ENCODE measurements at places on chromosomes 16 and 17.
A peak's percentile ranks its signal among the peaks of the same experiment; 100 is the strongest.

DNA sequence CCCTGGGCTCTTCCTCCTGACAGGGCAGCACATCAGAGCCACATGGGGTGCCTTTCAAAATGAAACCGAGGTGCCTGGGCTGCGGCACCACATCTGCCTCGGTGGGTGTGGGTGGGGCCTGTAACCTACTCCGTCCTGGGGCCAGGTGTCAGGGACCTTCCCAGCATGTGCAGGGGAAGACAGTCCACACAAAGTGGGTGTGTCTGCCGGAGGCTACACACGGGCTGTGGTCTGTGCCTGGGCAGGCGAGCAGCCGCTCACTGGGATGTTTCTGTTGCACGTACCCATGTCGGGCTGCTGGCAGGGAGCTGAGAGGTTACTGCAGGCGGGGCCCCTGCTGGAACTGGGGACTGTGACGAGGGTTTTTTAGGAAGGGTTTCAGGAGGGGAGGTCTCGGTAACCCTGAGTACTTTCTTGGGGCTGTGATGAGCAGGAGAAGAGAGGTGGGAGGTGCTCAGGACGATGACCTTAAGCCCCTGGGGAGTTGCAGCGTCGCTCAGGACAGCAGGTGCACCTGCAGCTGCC lies 351.2 kb downstream of the SEC14L1 start:
- no peak for DNase-seq

GRCh38 chr16:70455910-70456309 lies 1.5 kb downstream of the FCSK start:
- DNase-seq: no peak

GRCh38 chr17:2701996-2702741 lies 9.4 kb downstream of the CLUH start:
- DNase-seq: no peak

DNA sequence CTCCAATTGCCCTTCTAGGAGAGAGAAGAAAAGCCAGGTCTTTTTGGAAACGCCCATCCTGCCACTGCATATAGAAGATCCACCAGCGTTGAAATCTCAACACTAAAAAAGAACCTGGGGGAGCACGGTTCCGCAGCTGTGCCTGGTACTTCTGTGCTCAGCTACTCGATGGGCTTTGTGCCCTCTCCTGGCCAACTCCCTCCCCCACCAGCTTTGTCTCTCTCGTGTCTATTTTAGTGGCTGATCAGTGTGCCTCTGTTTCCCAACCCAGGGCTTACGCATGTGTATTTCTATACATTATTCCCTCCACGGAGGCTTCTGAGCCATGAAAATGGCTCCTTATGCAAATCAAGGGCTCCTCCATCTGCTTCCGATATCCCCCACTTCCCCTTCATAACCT lies 83.5 kb downstream of the RBFOX3 start:
- DNase-seq: no peak

DNA sequence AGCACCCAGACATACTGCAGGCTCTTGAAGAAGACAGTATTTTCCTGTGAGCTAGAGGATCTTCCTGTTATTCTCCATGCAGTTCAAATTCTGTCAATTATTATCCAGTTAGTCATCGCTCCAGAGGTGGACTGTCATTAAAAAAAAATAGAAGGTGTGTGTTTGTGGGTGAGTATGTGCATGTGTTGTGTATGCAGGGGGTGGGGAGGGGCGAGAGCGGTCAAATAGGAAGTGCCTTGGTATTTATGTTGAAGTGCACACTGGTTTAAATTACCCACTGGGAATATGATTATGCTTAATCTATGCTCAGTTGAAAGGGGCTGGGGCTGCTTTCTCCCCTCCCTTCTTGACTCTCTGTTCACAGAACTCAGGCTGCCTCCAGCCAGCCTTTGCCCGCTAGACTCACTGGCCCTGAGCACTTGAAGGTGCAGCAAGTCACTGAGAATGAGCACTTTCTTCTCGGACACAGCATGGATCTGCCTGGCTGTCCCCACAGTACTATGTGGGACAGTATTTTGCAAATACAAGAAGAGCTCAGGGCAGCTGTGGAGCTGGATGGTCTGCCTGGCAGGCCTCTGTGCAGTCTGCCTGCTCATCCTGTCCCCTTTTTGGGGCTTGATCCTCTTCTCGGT lies at the start of gene HSD17B2:
Gene HSD17B2 (plus strand): TSS at position 273 of the 632 bp plus-strand sequence. CDS start 172 bp downstream, at position 445.
- DNase-seq: no peak

DNA sequence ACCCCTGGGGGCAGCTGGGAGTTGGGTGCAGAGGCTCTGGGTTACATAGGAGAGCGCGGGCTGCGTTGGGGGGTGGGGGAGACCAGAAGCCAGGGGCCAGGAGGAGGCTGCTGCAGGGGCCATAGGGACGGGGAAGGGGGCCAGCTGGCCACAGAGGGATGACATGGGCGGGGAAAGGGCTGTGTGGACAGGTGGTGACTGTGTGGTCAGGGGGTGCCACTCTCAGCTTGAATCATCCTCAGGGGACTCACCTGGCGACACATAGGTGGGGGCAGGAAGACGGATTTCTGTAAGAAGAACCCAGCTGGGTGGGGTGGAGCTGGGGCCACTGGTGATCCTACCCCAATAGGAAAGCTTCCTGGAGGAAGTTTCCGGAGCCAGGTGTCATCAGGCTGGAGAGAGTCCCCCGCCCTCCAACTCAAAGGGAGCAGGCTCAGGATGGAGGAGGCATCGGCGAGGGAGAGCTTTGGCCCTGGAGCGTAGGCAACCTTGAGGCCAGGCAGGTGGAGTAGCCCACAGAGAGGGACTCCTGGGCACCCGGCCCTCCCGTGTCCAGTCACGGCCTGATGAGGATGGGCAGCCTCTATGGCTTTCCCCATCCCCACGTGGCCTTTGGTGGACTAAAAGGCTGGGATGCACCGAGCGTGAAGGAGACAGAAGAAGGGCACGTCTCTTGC lies 1.2 kb downstream of the TRPV3 start:
- no peak for DNase-seq

GRCh38 chr16:81500833-81501521 lies 56.4 kb downstream of the CMIP start:
- DNase-seq: peak; percentile 73

DNA sequence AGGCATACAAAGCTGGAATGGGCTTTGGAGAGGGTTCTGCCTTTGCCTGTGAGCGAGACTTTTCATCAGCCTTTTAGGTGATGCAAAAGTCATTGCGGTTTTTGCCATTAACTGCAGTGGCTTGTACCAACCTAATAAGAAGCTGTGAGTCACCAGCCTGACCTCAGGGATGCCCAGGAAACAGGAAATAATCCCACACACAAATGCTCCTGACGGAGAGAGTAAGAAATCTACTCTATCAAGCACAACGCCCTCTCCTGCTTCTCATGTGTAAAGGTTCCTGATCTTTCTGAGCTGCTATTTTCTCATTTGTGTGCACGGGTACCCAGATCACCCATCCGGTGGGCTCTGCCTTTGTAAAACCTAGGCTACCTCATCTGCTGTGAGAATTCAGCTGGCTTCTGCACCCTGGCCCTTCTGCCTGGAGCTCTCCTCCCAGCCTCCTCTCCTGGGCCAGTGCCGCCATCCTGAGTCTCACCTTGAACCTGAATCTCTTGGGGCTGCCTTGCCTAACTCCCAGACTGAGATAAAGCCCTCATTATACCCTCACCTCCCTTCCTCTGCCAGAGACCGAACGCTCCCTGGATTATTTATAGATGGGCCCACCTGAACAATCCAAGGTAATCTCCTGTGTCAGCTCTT lies 299.7 kb downstream of the C16orf95 start:
- DNase-seq: peak; percentile 98

DNA sequence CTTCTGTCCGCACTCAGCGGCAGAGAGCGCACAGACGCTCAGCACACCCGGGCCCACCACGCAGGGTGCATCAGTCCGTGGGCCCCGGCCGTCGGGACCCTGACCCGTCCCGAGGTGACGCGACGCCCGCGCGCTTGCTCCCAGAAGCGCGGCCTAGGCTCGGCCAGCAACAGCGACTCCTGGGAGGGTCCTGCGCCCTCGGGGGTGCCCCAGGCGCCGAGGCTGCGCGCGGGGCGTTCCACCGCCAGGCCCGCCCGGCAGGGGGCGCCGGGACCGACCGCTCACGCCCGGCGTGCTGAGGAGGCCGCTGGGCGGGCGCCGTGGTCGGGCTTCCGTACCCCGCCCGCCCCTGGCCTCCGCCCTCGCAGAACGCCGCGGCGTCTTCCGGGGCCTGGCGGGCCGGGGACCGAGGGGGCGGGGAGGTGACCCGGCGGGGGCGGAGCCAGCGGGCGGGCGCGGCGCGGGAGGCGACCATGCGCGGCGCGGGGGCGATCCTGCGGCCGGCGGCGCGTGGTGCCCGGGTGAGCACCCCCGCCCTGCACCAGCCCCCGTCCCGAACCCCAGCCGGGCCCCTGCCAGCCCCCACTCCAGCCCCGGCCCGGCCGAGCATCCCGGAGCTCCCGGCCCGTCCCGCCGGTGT lies at the start of gene CISD3:
Gene CISD3 (plus strand): TSS at position 456 of the 640 bp plus-strand sequence. CDS start 18 bp downstream, at position 474.
- DNase-seq: peak; percentile 94

DNA sequence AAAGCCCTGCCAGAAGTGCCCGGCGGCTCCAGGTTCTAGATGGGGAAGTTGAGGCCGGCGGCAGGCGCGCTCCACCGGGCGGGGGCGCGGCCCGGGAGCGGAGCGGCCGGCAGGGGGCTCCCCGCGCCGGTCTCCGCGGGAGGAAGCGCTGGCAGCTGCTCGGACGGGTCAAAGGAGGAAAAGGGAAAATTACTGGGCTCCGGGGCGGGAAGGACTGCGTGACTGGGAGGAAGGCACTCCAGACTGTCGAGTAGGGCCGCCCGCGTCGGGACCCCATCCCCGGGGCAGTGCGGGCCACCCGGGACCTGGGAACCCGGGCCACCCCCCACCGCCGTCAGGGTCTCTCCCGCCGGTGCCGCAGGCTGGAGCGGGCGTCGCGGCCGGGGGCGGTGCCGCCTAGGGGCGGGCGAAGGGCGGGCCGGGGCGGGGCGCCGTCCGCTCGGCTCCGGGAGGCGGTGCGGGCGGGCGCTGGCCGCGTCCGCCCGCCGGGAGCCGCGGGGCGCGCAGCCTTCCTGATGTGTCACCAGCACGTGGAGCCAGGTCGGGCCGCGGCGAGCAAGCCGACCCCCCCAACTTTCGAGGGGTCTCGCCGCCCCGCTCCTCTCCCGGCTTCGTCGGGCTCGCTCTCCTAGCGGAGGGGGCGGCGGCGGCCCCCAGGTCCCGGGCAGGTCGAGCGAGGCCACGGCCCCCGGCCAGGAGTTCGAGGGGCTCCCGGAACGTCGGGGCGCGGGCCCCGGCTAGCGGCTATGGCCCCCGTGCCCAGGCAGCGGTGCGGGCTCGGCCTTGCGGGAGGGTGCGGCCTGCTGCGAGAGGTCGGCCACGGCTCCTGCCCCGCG lies 167.5 kb downstream of the RAB11FIP4 start:
- DNase-seq: peak; percentile 86

DNA sequence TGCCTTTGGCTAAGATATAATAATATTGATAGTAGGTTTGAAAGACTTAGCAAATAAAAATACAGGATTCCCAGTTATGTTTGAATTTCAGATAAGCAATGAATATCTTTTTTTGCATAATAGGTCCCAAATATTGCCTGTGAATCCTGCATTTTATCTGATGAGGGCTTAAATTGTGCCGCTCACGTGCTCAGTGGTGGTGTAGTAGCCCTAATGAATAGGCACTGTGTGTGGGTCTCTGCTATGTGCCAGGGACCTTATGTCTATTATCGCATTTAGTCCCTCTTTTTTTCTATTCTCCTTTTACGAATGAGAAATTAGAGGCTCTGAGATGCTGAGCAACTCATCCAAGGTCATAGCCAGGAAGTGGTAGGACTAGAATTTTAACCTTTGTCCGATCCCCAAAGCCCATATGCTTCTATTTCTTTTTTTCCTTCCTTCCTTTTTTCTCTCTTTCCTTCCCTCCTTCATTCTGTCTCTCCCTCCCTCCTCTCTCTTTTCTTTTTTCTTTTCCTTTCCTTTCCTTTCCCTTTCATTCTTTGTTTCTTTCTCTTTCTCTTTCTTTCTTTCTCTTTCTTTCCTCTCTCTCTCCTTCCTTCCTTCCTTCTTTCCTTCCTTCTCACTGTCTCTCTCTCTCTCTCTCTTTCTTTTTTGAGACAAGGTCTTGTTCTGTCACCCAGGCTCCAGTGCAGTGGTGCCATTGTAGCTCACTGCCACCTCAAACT lies 47.2 kb downstream of the RGS9 start:
- no peak for DNase-seq

DNA sequence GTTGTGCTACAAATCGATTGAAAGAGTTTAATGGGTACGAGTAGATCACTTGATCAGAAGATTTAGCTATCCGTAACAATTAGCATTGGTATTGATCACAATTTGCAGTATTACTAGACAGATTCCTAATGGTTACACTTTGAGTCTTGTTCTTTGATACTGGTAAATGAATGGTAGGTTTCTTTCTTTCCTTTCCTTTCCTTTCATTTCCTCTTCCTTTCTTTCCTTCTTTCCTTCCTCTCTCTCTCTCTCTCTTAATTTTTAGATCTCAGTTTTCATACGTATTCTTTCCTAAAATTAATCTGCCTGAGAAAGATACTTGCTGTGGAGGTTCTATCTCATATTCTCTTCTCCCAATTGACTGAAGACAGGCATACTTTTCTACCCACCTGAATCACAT lies 17.9 kb downstream of the CPD start:
- DNase-seq: no peak

- DNase-seq: no peak
Measured at GRCh38 chr16:68910051-68910450, 66.7 kb downstream of the TANGO6 start.

DNA sequence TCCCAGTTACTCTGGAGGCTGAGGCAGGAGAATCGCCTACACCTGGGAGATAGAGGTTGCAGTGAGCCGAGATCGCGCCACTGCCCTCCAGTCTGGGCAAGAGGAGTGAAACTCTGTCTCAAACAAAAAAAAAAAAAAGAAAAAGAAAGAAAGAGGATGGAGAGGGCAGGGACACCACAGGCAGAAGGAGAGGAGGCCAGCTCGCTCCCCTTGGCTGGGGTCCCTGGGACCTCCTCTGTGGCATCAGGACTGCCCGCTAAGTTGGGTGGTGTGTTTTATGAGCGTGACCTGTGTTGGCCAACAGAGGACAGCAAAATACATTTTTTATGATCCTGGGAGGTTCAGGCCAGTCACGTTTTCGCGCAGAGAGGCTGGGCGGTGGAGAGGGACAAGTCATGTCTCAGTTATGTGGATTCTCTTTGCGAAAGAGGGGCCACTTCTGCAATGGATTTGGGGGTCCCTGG lies 229.6 kb downstream of the MRTFB start:
- peak; percentile 75 for DNase-seq
